Regular cardiac myocyte (primary cell): ENCODE measurements at places on chromosomes 1 and 21. TPM values are rescaled to one million over a fixed set of nuclear protein-coding genes. Genes with fewer than 3 reads are reported as not detected.

GJA8 gene
- not detected in 2 replicates for total RNA-seq

PLA2G4A gene
- 36.4 and 49.9 TPM in 2 replicates for total RNA-seq

GNAT2 gene
- total RNA-seq = under 0.01 TPM in 2 replicates

MEX3A gene
- 1.1 and 1.2 TPM in 2 replicates for total RNA-seq

NBPF6 gene
- not detected in 2 replicates for total RNA-seq

HPCA gene
- not detected in 2 replicates for total RNA-seq

PEAR1 gene
- total RNA-seq = 4.5 and 9.2 TPM in 2 replicates

MRPL9 gene
- total RNA-seq = 52.7 and 99.5 TPM in 2 replicates

LAMTOR5 gene
- 45.4 and 106 TPM in 2 replicates for total RNA-seq

ADAM30 gene
- not detected in 2 replicates for total RNA-seq

ITGB2 gene
- 0.38 and 0.56 TPM in 2 replicates for total RNA-seq

CFHR5 gene
- not detected in 2 replicates for total RNA-seq

CDA gene
- total RNA-seq = 0.85 TPM in 1 of 2 replicates, not detected in the other

TCP10L gene
- 0.19 and 0.85 TPM in 2 replicates for total RNA-seq

LRRC52 gene
- not detected in 2 replicates for total RNA-seq
